ENCODE measurements at places on chromosomes 5 and 9.

DNA sequence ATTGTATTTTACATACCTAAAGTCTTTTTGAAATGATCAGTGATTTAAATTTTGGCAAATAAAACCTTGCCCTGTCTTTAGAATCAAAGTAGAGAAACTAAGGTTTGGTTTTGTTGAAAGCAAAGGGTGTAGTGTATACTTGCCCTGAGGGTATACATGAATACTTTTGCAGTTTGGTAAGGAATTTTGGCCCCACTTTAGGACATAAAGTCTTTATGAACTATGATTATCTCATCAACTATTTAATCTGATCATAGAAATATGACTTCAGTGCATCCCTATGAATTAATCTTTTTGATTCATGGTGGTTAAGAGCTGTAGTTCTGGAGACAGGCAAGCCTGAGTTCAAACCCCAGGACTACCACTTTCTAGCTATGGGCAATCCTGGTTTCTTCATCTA, 17.7 kb downstream of the RAD1 start:
- no peak for DNase-seq

GRCh38 chr5:151670083-151670686, 16.5 kb downstream of the SPARC start:
- no peak for DNase-seq

DNA sequence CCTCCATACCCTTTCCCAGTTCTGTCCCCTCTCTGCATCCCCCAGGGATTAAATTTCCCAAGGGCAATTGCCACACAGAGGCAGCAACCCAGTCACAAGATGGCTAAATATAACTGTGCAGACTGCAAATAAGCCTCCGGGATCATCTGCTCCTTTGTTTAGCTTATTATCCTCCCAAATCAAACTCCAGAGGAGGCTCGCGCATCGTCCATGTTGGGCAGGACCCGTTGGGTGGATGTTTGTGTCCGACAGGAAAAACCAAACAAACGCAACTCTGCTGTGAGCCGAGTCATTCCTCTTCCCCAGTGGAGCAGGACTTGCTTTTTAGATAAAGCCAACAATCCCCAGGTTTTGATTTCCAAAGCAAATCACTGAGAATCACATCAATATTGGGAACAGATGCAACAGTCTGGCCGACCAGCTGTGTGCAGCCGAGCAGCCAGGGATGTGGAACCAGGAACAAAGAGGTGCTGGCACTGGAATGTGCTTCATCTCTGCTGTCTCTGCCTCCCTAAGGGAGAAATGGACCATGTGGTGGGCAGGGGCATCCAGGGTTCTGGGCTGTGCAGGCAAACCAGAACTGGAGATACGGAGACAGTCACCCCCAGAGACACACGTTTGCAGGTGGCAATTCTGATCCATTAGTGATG, 89.8 kb downstream of the PTTG1 start:
- no peak for DNase-seq

DNA sequence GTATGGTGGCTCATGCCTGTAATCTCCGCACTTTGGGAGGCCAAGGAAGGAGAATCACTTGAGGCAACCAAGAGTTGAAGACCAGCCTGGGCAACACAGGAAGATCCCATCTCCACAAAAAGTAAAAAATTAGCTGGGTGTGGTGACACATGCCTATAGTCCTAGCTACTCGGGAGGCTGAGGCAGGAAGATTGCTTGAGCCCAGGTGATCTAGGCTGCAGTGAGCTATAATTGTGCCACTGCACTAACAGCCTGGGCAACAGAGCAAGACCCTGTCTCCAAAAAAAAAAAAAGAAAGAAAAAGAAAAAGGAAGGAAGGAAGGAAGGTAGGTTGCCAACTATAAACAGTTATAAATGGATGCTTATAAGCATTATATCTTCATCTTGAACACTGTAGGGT, 51.0 kb downstream of the RFX3 start:
- no peak for DNase-seq

- no peak for DNase-seq
These were observed 65.7 kb upstream of the ADCY2 start for GRCh38 chr5:7330256-7330655.

DNA sequence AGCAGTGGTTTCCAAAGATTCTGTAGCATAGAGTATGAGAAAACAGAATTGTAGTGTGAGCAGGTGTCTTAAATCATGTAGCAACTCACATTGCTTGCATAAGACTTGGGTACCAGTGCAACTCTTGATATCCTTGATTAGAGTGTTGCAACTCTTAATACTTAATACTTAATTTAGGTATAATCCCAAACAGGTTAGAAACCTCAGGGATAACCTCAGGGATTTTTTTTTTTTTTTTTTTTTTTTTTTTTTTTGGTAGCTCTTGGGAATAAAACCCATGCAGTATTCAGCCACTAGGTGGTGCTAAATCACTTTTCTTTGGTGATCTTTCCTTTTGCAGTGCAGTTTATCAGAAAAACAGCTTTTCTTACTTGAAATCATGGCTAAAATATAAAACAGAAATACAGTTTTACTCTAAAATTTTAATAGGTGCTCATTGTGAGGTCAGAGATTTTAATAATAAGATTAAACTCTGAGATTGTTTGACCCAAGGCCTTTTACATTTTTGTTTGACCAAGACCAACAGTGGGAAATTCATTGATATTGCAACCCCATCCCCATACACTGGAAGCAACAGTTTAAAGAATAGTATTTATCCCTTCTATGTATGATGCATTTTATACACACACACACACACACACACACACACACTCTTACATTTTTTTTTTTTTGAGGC, 55.3 kb downstream of the ERAP1 start:
- DNase-seq, result no peak

GRCh38 chr9:38079461-38080031, 10.5 kb upstream of the SHB start:
- no peak for DNase-seq

- DNase-seq, result no peak
These were observed 176.7 kb upstream of the DMAC1 start for GRCh38 chr9:7976167-7976755.

DNA sequence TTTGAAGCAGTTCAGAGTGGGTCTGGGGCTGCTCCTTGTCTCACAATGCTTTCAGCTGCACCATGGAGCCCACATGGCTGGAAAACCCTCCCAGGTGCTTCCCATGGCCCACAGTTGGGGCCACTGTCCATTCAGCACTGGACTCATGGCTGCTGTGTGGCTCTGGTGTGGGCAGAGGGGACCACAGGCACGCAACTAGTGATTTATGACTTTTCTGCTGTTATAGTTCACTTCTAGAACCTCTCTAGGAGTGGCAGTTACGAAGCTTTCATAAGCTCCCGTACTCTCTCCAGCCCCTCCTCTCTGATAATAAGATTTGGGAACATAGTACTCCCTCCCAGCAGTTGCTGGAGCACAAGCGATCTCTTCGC, 29.0 kb downstream of the GLRA1 start:
- no peak for DNase-seq

DNA sequence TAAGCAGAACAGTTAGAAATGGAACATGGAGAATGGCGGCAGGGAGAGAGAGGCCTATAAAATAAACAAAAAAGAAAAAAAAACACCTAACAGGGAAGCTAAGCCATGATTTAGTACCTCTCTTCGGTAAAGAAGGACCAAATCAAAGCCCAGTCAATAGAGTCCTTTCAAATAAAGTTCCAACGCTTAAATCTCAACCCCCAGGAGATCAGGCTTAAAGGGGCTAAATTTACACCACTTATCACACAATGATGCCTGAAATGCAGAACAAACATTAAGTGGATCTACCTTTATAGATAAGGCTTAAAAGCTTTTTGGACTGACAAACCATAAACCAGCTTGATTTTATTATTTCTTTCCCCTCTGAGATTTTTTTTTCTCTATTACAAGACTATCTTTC, 66.3 kb downstream of the PRELID2 start:
- no peak for DNase-seq

- DNase-seq, result no peak
These were observed 129.0 kb downstream of the PAPPA start for GRCh38 chr9:116282597-116282996.

DNA sequence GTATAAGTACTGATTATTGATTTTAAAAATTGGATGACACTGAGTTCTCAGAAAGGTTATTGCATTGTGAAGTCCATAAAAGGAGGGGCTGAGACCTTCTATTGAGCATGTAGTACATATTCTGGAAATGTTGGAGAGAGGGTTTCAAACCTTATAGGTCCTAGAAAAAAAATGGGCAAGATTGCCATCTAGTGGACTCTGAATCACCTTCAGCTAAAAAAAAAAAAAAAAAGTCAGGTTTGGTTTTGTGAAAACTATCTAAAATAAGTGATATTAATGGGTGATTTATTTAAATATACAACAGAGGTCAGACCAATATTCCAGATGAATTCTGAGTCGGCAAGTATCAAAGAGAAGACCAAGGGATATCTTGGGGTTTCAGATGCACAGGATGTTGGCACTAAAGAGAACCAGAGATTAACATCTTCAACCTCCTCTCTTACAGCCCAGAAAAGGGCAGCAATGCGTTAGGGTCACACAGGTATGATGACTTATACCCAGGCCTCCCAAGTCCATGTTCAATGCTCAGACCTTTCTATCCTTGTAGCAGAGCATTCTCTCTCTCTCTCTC, 109.8 kb upstream of the NMUR2 start:
- no peak for DNase-seq

DNA sequence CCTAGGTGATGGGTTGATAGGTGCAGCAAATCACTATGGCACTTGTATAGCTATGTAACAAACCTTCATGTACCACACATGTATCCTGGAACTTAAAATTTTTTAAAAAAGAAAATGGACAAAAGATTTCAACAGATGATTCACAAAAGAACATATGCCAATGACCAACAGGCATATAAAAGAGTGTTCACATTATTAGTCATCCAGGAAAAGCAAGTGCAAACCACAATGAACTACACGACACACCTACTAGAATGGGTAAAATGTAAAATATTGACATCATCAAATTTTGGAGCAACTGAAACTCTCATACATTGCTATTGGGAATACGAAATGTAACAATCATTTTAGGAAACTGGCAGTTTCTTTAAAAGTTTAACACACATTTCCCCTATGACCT, 109.9 kb downstream of the YIPF5 start:
- no peak for DNase-seq

GRCh38 chr9:20805766-20806165, 121.7 kb downstream of the FOCAD start:
- DNase-seq, result no peak

GRCh38 chr5:88119535-88120125, 149.0 kb downstream of the TMEM161B start:
- no peak for DNase-seq

GRCh38 chr5:114312658-114313057, 49.2 kb upstream of the KCNN2 start:
- no peak for DNase-seq

DNA sequence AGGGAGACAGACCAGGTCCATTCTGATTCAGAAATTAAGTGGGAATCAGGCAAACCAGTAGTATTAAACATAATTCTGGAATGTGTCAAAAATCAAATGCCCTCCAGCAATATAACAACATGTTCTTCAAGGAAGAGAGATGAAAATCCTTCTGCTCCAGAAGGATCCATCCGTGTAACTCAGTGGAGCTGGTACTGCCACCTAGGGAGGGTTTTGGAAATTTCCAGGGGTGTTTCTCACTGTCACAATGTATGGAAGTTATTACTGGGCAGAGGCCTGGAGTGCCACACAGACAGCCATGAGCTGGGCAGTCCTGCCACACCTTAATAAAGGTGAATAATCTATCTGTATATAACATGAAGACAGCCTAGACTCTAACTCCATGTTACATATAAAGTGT, 87.5 kb downstream of the TTLL11 start:
- no peak for DNase-seq

- DNase-seq, result no peak
These were observed 1.4 kb upstream of the HSDL2 start for GRCh38 chr9:112378328-112379176.

GRCh38 chr5:73496984-73497457, 1.2 kb upstream of the BTF3 start:
- DNase-seq, result no peak

DNA sequence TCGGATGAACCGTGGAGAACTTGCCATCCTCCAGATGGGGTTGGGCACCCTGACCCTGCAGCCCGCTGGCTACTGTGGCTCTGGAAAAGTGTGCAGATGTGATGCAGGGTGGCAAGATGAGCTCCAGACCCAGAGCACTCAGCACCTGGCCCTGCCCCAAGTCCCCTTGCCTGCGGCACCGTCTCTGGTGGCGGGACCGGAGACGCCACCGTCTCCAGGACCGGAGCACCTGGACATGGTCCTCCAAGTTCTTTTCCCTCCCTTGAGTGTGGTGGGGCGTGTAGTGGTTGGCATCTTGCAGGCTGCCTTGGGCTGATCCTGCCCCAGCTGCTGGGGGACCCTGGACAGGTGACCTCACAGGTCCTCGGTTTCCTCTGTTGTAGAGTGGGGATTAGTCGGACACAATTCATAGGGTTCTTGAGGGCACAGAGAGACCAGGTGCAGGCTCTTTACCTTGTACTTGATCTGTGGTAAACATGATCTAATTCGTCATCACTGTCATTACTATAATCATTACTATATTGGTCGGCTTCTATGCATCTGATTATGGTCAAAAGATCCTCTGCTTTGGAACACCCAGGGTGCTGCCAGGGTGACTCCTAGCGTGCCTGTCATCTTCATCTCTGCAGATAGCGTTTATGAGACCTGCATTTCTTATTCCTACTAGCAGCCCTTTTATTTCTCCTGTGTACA, 83.5 kb downstream of the COL5A1 start:
- DNase-seq, result no peak

DNA sequence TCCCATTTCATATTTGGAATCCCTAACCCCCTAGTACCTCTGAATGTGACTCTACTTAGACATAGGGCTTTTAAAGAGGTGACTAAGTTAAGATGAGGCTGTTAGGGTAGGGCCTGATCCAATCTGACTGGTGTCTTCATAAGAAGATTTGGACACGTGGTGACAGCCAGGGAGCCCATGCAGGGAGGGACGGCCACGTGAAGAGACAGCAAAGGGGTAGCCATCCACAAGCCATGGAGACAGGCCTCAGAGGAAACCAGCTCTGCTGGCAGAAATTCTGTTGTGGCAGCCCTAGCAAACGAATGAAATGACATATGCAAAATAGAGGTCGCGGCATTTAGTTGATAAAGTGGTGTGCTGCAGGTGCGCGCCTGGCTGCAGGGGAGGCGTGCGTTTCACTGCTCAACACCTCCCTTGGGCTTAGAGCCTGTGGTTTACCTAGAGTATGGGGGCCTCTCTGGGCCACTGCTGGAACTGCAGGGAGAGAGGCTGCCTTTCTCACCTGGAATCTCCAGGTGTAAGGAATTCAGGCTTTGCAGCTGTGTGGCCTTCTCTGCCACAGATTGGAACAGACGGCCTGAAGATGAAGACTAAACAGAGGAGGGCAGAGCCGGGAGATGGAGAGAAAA, 7.1 kb upstream of the AFAP1L1 start:
- DNase-seq, result no peak

DNA sequence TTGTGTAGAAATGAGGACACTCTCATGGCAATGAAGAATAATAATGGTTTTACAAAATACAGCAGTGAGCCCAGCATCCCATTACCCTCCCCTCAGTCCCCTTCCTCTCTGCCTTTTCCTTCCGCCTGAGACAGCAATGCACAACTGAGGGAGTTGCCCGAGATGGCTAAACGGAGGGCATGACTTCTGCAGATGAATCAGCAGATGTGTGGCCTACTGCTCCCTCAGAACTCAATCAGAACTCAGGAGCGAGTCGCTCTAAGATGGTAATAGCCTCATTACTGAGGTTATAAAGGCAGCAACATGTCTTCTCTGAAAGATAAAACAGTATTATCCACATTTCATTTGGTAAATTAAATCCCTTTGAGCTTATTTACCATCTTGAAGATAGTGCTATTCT, 326.6 kb downstream of the ENC1 start:
- no peak for DNase-seq

- no peak for DNase-seq
These were observed 49.9 kb downstream of the C9orf152 start for GRCh38 chr9:110157823-110158664.
